ENCODE measurements at places on chromosomes 1 and 21.

DNA sequence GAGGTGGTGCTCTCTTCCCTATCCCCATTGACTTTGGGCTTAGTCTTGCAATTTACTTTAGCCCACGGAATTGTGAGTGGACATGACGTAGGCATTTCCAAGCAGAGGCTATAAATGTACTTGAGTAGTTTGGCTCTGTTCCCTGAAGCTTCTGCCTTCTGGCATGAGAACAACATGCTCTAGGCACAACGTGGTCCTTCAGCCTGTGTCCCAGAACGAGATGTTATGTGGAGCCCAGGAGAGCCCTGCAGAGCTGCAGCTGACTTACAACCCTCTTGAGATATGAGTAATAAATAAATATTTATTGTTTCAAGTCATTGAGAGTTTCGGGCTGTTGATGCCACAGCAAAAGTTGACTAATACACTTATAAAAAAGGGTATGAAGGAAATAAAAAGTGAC is 105.2 kb upstream of the HMGB4 start:
- no peak for DNase-seq

- no peak for DNase-seq
These were observed 20.9 kb upstream of the HSD3B2 start for GRCh38 chr1:119394085-119394484.

GRCh38 chr1:236342403-236343245 is 51.5 kb upstream of the EDARADD start:
- DNase-seq, result no peak

DNA sequence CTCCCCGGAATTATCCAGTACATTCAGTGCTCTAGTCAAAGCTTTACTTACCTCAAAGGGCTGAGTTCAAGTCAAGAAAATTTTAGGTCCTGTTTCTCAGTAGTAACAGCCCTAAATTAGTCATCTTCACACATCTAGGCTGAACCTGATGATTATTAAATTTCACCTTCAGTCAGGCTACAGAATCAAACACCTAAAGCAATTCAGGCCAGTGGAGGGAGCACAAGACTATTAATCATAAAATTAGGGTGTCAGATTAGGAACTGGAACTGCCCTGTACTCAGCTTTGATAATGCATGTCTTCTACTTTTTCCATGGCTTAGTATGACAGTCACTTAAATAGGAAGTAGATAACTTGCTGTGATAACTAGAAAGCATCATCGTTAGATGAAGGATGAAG is 28.4 kb upstream of the BCAS2 start:
- DNase-seq, result no peak

DNA sequence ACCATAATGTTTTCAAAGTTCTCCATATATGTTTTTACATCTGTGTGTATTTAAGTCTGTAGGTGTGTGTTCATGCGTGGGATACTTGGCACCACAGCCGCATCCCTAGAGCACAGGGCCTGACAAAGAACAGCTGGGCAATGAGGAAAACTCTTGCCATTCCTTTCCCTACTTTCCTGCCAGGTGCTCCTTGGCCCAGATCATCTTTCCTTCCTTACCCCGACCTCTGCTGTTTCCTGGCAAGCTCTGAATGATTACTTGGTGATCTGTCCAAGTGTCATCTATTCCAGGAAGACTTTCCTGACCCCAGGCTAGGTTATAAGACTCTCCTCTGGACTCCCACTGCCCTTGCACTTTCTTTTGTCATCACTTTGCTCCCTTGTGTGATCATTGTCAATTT is 123.6 kb downstream of the ELAVL4 start:
- no peak for DNase-seq
